ENCODE measurements at places on chromosomes 2 and 18.
A peak's percentile ranks its signal among the peaks of the same experiment; 100 is the strongest.

GRCh38 chr2:72004976-72005375 lies 142.7 kb downstream of the CYP26B1 start:
- no peak for DNase-seq

GRCh38 chr18:11004951-11005350 lies 144.4 kb downstream of the PIEZO2 start:
- no peak for DNase-seq

DNA sequence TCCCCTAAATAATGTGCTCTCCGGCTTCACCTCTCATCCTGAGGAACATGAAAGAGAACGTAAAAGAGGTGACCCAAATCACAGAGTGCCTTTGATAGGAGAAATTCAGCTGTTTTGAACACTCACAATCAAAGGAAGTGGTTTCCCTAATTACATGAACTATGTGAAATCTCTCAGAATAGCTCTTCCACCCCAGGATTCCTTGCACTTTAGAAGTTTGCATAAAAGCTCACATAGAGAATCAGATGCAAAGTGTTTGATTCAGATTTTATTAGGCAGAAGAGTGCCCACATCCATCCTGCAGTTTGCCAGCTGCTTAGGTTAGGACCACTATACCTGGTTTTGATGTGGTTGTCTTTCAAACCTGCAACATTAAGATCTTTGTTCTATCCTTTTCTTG lies 61.0 kb downstream of the MAP3K20 start:
- DNase-seq, result no peak

GRCh38 chr2:237393523-237393922 lies 20.4 kb downstream of the COL6A3 start:
- DNase-seq, result no peak

DNA sequence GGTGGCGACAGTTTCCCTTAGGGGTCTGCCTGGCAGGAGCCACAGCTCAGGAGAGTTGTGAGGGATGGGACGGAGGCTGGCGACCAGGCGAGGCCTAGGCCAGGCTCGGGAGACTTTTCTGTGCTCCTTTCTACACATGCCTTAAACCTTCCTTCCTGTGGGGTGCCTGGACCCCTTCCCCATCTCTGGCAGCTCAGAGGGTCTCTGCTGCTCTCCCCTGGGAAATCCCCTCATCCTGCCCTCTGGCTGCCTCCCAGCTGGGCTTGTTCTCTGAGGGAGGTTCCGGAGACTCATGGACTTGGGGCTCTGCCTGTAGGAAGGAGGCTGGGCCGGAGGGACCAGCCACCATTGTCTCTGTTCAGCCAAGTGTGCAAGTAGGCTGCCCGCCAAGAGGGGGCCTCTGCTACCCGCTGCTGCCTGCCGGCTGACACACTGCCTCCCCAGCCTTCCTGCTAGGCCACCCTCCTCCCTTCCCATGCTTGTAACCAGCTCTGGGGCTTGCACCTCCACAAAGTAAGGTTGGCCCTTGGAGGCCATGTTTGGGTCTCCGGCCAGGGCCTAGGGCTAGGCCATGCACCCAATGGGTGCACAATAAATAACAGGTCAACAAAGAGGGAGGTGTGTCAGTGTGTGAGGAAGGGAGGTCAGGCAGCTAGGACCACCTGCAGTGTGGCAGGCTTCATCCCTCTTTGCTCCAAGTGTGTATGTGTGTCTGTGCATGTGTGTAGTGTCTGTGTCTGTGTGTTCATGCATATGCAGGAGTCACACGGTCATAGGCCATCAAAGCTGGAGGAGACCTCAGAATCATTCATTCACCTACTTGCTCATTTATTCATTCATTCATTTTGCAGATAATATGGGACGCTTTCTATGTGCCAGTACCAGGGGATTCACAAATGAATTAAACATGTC lies 28.8 kb downstream of the PSD4 start:
- no peak for DNase-seq

DNA sequence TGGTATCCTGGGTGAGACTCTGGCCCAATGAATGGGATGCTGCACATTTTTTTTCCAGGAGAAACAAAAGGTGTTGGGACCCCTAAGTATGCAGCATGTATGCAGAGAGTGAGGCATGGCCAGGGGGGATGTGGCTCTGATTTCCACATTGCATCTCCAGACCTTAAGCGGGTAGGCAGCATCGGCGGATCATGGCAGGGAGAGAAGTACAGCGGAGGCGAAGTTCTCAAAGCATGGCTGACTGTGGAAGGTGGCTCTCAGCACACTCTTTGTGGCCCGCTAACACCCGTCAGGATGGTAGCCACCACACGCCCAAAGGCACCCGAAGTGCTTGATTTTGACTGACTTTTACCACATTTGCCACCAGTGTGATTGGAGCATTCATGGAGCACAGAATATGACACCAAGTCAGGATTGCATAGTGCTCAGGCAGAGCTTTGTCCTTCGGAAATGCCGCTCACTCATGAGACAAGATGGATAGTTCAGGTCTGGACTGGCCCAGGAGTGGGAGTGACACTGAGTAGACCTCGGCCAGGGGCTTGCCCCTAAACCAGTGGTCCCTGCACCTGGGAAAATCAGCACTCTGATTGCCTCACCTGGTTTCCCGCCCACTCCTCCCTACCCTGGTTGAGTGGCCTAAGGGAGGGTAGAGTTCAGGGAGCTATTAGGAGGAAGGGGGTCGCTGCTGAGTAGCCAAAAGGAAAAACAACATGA lies 14.2 kb downstream of the INPP4A start:
- no peak for DNase-seq

DNA sequence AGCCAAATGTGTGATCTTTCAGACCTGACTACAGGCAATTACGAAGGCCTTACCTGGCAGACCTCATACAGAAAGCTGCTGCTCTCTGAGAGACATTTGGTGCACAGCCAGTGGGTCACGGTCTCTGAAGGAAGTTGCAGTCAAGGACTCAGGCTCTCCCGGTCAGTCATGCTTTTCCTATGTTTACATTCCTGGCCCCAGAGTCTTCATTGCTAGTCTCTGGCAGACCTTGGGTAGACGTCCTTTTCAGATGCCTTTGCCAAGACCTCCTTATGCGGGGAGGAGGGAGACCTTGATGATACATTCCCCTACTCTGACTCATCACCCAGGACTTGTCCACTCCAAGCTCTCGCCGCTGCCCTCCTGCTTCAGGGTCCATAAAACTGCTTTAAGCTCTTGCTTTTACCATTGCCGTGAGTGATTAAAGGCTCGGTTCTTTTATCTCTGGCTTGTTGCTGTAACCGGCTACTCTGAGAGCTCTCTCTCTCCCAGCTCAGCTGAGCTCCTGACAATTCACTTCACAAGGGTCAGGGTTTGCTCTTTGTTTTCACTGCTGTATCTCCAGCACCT lies 62.0 kb upstream of the SLC35F5 start:
- DNase-seq, result peak; percentile 37

DNA sequence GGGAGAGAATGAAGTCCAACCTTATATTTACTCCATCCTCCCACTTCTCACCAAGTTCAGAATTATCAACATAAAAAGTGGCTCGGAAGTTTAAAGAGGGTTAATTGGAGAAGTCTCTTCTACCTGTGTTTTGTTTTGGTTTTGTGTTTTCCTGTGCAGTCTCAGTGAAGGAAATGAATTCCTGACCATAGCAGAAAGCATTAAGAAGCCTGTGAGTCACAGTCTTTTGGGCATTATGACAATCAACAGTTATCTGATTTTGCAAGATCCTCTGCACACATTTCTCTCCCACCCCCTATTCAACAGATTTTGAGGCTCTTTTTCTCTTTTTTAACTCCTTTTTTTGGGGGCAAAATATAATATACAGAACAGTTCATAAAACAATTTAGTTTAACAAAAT lies 8.6 kb upstream of the RPL37A start:
- DNase-seq, result no peak

GRCh38 chr2:222000326-222000725 lies 298.5 kb downstream of the PAX3 start:
- peak; percentile 45 for DNase-seq

GRCh38 chr2:241110607-241111439 lies 8.7 kb upstream of the MTERF4 start:
- no peak for DNase-seq

DNA sequence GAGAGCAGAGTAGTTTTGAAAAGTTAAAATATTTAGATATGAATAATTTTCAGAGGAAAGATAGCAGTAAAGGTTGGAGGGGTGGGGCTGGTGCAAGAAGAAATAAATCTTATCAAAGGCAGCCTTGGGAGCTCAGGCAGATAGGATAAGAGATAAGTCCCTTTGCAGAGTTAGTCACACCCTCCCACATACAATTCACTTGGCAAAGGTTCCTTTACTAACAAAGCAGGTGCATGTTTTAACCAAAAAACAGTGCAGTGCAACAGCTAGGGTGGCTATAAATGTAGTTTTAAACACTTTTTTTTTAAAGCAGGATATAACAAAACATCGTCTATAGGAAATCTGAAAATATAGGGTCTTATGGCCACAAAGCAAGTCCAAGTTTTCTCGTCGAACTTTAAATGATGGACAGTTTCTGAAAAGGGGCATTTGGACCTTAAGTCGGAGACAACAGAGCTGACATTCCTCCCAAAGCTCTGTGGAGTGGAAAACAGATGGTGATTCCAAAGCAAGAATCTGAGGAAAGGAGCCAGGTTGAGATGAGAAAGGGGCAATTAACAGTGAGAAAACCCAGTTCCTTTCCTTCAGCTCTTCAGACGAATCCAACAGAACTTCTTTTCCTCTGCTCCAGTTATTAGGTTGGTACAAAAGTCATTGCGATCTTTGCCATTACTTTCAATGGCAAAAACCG lies 53.0 kb downstream of the EPHA4 start:
- DNase-seq, result no peak

- no peak for DNase-seq
Measured at GRCh38 chr2:49111006-49111405, 43.3 kb downstream of the FSHR start.

DNA sequence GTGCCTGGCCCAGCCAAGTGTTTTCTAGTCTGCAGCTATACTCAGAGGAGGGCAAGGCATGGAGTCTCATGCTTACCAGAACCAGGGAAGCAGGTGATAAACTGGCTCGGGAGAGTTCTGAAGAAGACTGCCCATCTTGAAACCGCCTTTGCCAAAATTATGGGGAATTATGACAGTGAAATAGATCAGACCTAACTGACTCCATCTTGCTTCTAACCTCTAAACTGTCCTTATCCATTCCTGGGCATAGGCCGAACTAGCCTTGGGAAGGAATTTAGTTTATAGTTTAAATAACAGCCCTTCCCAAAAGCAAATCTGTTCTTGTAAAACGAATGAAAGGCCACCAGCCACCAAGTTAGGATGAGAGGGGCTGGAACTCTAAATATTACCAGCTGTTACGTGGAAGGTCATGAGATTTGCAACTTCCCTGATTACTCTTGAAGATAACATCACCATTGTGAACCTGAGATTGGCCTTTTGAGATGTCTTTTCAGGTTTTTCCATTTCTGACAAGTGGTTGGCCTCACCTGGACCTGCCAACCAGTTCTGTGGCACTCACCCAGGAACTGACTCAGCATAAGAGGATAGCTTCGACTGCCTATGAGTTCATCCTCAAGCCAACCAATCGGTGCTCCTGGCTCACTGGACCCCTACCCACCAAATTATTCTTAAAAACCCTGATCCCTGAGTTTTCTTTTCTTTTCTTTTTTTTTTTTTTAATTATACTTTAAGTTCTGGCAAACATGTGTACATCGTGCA lies 23.4 kb downstream of the CHCHD5 start:
- no peak for DNase-seq

- DNase-seq, result no peak
Measured at GRCh38 chr18:75316826-75317225, 106.2 kb downstream of the TSHZ1 start.

DNA sequence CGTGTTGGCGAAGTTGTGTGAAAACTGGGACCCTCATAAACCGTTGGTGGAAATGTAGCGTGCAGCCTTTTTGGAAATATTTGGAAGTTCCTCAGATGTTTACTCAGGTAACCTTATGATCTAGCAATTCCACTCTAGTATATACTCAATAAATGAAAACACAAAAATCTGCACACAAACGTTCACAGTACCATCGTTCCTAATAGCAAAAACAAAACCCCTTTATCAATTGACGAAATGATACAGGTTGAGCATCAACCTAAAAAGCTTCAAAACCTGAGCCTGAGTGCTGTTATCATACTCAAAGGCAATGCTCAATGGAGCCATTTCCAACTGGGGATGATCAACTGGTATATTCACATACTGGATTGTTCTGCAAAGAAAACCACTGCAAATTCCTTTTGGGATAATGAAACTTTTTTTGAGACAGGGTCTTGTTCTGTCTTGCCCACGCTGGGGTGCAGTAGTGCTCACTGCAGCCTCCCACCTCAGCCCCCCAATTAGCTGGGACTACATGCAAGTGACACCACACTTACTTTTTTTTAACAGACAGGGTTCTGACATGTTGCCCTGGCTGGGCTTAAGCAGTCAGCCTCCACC lies 777 bp upstream of the C18orf32 start:
- DNase-seq, result no peak

- no peak for DNase-seq
Measured at GRCh38 chr2:118622108-118622507, 225.3 kb downstream of the EN1 start.

GRCh38 chr18:9619545-9619944 lies 5.2 kb upstream of the PPP4R1 start:
- no peak for DNase-seq

GRCh38 chr18:48942554-48943261 lies 8.1 kb downstream of the SMAD7 start:
- DNase-seq, result no peak

GRCh38 chr2:133952420-133952819 lies 301.5 kb upstream of the MGAT5 start:
- no peak for DNase-seq

- no peak for DNase-seq
Measured at GRCh38 chr2:125696560-125696959, 959.4 kb upstream of the GYPC start.

DNA sequence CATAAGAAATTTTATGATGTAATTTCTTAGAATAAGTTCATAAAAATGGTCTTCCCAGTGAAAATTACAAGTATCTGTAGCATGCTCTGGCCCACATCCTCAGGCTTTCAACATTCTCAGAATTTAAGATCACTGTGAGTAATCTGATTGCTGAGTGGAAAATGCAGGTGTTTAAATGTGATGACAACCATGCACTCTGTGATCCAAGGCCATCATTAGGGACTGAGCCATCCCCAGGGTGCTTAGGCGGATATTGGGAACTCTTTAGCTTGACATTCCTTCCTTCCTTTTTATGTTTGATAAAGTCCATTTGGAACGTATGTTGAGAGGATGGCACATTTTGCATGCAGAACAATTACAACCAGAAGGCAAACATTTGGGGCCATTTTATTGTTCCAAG lies 95.5 kb downstream of the ARL4C start:
- no peak for DNase-seq

- DNase-seq, result no peak
Measured at GRCh38 chr2:148650881-148651280, 6.3 kb downstream of the EPC2 start.

All from NCI-H510A treated with DMSO at 0.1 percent for 48 hours (cell line).